ENCODE measurements at places on chromosomes 12 and 14.

- no peak for DNase-seq
These were observed 14.4 kb downstream of the PAPLN start for GRCh38 chr14:73251516-73252215.

DNA sequence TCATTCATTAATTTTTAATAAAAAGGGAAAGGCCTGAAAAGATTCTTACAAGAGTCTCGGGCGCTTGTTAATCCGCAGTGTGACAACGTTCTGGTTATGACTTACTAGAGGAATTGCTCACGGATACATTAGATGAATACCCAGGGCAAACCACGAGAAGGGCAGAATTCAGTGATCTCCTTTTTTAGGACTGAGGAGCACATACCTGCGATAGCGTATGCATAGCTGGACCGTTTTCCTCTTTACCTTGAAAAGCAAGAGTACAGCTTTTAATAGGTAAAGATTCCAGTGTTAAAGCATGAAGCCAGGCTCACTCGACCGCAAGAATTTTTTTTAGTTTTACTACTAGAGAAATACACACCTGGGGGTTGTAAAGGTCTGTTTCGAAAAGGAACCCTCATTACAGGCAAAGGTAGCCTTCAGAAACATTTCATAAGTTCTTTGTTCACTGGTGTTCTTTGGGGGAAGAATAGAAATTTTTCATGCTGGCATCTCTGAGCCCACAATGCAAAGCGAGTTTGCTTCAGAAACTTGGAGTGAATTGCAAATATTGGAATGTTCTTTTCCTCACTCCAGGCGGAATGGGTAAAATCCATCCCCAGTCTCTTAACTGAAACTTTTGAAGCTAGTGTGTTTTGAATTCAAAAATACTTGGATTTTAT is 953 bp downstream of the MAPK1IP1L start:
- no peak for DNase-seq

DNA sequence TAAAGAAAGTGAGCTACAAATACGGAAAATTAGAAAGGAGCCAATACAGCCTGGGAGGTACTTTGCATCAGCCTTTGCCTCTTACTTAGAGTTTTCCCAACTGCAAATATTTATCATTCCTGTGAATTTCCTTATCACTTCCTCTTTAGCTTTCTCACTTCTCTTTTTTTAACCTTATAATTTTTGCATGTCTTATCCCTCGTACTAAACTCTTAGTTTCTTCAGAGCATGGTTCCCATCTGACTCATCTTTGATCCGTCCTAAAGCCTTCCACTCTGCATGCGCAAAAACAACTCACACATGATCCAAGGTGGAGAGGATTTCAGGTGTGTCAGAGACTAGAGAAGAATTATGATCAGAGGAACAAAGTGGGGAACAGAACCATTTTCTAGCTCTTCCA is 9.6 kb upstream of the SNAPC1 start:
- no peak for DNase-seq

GRCh38 chr14:20138520-20138919 is at the start of gene OR4N5:
Gene OR4N5 (plus strand): TSS chr14:20138820. CDS start chr14:20143736, 4,916 bp downstream.
- DNase-seq, result no peak

GRCh38 chr12:88946372-88946997 is 366.2 kb upstream of the KITLG start:
- DNase-seq, result no peak

DNA sequence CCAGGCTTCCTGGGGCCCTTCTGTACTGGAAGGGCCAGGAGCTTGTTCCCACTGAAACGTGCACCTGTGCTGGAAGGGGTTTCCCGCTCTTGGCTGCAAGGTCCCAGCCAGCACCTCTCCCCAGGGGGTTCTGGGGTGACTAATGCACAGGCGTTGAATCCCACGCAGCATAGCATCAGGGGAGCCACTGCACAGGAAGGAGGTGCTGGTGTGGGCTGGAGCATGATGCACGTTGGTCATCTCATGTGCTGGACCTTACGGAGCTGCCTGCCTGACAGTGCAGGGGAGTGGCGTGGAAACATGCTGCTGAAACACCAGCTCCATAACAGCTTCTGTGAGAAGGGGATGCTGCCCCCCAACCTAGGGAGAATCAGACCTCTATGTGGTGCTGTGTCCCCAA is 623.0 kb downstream of the AACS start:
- no peak for DNase-seq

DNA sequence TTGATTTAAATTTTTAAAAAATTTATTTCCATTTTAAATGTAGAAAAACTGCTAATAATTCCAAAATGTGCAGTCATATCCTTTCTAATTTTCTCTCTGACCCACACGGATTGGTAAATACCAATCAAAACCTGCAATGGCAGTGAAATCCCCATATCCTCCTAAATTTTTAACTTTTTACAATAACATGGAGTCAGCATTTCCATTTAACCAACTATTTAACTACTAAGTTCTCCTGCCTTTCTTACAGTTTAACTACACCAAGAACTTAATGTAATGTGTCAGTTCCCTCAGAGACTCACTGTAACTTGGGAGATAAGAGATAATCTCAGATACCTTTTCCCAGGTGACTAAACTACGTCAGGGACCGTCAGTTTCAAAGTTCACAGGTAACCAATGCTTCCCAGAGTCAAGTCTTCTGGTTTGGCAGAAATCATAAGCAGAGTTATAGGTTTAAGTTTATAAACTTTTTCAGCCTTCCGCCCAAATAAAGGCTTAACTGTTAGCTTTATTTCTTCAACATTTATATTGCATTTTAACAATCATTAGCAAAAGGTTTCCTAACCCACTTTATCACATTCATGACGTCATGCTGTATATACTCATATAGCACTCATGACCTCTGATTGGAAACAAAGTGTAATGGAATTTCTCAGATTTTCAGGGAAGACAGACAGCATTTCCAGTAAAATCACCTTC is 7.6 kb downstream of the KRAS start:
- DNase-seq, result no peak

DNA sequence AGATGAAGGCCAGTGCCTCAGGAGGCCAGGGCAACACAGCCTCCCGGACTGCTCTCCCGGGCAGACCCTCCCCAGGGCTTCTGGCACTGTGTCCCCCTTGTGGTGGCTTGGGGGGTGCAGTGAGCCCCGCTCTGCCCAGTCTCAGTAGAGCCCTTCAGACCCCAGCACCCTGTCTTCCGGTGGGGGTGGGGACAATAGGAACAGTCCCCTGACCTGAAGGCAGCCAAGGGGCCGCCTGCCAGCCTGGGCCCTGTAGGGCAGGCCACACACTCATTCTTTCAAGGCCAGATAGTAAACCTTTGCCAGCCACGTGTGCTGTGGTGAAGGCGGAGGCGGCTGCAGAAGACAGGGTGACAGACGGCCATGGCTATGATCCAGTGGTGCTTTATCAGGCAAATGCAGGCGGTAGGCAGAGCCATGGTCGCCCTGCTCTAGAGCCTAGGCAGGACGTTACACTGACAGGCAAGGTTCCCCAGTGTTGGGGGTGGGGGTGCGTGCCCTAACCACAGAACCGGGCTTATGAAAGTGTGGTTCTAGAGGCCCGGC is 15.0 kb downstream of the ZFYVE21 start:
- DNase-seq, result no peak

DNA sequence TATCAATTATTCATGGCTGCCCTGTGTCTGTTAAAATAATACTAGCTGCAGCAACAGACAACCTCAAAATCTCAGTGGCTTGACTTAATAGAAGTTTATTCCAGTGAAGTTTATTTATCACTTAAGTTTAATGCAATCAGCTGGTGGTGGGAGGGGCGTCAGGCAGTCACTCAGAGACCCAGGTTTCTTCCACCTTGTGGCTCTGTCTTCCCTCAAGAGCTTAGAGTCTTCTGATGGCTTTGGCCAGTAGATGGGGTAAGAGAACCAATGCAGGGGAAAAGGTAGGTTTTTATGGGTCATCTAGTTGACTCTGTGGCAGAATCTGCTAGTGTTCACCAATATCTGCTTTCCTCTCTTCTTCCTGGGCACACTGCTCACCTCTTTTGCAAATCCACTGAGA is 668.9 kb downstream of the AACS start:
- no peak for DNase-seq
